Activated T-cell treated with anti-CD3 and anti-CD28 coated beads for 24 hours (primary cell): ENCODE measurements at places on chromosomes 7 and 10.
A peak's percentile ranks its signal among the peaks of the same experiment; 100 is the strongest.

- no peak for DNase-seq
Measured at GRCh38 chr10:31033147-31033546, 1.5 kb upstream of the ZNF438 start.

DNA sequence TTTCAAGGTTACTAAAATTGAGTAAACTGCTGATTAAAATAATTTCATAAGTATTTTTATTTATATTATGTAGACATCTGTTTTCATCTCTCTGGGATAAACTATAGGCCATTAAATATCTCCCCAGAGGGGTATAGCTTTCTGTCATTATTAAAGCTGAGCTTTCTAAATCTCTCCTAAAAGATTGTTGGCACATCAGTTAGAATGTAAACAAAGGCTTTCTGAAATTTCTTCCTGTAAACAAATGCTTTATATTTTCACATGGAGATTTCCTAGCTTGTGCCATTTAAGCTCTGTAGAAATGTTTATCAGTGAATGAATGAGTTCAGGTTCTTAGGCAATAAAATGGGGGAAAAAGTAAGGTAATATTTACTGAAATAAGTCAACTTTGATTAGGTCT is 35.7 kb downstream of the PPP1R9A start:
- DNase-seq: no peak

GRCh38 chr7:96789914-96790313 is 80.3 kb upstream of the SEM1 start:
- DNase-seq: no peak

DNA sequence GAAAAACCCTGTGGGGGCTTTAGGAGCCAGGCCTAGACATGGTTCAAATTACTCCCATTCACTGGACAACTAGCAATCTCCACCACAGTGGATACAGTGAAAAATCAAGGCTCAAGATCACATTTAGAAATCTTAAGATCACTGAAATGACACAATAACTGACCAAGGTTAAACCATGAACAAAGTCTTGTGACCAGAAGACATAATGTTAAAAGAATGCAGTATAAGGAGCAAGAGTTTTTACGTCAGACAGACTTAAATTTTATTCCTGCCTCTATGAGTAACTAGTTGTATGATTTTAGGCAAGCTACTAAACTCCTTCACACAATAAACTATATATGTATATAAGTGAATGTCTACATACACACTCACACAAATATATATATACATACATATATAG is 68.5 kb downstream of the MICU1 start:
- DNase-seq: no peak

- DNase-seq: no peak
Measured at GRCh38 chr7:10662982-10663884, 310.4 kb upstream of the PHF14 start.

GRCh38 chr7:111025006-111025405 is 65.9 kb upstream of the LRRN3 start:
- DNase-seq: peak; percentile 34

DNA sequence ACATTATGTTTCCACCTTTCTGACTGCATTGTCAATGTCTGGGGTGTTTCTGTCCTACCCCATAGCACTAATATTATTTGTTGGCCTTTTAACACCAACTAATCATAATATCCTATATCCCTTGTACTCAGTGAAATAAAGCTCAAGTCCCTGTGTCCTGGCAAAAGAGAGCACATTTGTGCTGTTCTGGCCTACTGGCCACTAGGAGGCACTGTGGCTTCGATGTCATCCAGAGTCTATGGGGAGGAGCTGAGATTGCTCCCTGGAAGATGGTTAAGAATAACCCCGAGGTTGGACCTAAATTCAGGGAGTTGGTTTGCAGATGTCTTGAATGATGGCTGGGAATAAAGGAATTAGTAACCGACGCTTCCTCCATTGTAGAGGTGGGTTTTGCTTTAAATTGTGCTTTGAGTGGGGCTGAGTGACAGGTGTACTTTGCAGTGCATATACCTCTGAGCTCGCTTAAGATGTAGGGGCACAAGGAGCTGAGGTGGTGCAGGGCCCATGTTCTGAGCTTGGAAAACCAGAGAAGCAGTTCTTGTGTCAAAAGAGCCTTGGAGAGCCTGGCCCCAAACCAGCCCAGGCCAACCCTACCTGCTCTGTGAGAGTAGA is 191.2 kb upstream of the PRSS1 start:
- peak; percentile 16 for DNase-seq

DNA sequence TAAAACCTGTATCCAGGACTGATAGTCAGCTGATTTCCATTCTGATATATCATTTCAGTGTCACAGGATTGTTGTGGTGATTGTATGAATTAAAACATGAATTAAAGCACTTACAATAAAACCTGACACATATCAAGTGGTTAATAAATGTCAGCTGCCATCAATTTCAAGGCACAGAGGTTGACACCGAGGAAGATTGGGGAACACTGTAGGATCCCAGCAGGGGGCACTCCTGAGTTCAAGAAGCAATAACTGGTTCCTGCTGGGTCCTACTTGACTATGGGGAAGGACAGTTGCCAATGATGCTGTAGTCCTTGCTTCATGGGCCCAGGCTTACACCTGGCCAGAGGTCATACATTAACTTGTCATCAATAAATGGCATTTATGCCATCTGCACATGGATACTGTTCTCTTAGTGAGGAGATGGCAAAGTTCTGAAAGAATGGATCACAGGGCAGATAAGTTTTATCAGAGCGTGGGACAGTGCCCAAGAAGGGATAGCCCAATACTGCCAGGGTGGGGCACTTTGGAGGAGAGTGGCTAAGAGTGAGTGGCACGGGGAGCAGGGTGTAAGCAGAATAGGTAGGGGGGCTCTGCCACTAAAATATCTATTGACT is 24.1 kb downstream of the FZD1 start:
- no peak for DNase-seq

GRCh38 chr10:115882021-115882420 is 391.0 kb downstream of the GFRA1 start:
- DNase-seq: no peak

DNA sequence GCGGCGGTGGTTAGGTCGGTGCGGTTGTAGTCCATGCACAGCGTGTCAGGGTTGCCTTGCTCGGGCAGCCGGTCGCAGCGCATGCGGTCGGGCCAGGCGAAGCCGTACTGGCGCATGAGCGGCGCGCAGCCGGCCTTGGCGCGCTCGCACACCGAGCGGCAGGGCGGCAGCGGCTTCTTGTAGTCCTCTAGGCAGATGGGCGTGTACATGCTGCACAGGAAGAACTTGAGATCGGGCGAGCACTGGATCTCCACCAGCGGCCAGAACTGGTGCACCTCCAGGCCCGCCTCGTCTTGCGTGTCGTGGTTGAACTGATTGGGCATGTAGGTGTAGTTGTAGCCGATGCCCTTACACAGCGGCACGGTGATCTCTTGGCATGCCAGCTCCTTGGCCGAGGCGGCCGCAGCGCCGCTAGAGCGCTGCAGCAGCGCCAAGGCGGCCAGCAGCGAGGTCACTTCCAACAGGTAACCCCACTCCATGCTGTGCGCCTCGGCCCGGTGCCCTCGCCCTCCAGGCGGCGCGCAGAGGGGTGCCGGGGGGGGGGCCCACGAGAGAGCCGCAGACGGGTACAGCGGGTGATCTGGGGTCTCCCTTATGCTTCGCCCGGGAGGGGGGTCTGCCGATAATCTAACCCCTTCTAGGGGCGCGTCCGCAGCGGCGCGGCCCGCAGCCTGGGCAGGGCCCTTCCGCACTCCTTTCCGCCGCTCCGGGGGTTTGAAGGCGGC is 983 bp downstream of the FZD8 start:
- peak; percentile 22 for DNase-seq

- DNase-seq: no peak
Measured at GRCh38 chr7:25187932-25188331, 40.4 kb downstream of the NPVF start.

GRCh38 chr7:100053215-100053614 is 3.6 kb downstream of the ZSCAN21 start:
- DNase-seq: peak; percentile 10

DNA sequence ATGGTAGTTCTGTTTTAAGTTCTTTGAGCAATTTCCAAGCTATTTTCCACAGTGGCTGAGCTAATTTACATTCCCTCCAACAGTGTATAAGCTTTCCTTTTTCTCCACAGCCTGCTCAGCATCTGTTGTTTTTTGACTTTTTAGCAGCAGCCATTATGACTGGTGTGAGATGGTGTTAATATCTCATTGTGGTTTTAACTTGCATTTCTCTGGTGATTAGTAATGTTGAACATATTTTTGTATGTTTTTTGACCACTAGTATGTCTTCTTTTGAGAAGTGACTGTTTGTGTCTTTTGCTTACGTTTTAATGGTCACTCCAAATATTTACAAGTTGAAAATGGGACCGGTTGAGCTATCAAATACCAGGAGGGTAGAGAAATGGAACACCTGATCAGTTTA is 20.4 kb downstream of the GNG11 start:
- DNase-seq: no peak

GRCh38 chr7:153407291-153408046 is 644.7 kb upstream of the DPP6 start:
- no peak for DNase-seq

DNA sequence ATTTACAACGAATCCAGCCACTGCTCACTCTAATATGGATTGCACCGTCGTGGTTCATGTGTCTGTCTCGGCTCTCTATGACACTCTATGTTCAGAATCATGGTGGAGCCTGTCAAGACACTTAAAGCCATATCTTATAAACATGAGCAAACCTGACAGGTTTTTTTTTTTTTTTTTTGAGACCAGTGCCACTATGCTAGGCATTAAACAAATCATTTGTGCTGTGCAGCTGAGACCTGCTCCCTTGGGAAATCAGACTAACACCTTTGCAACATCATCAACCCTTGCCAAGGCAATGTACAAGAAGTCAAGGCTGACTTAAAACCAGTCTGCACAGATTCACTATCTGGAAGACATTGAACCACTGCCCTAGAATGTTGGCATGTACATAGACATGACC is 181.2 kb upstream of the ANK3 start:
- no peak for DNase-seq

DNA sequence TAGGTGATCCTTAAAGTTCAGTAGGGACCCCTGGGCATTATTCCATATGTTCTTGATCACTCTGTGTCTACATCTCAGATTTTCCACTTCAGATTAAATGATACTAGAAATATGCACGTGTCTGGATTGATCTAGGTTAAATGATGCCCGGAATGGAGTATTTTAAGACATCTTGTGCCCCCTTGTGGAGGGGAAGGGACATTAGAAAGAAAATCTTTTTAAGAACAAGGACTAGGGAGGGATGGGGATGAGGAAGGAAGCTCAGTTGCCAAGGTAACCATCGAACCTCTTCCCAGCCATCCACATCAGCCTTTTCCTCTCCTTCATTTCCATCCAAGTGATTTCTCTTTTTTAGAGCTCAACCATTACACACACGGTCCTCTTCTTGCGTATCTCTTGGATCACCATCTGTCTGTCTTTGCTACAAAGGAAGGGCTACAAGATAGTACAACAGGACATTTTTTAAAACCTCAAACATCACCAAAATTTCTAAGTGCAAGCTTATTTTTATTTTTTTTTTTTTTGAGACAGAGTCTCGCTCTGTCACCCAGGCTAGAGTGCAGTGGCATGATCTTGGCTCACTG is 40.5 kb downstream of the PRSS2 start:
- no peak for DNase-seq

DNA sequence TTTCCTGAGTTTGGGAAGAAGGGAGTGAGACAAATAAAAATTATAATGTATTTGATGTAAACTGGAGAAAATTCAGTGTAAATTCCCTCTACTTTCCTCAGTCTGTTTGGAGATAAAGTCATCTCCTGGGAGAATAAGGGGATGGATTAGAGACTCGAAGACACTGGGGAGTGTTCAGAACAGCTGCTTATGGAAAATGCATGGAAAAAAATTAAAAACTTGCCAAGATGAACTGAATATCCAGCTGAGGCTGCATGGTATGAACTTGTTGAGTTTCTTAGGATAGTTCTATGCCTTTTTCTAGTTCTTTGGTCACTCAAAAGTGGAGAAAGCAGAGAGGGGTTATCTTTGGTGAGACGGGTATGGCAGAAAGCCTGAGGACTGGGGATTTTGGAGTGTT is 210.5 kb downstream of the BICC1 start:
- DNase-seq: no peak

- DNase-seq: no peak
Measured at GRCh38 chr10:116055252-116055916, 217.6 kb downstream of the GFRA1 start.

- no peak for DNase-seq
Measured at GRCh38 chr7:17404006-17404405, 105.6 kb downstream of the AHR start.

- no peak for DNase-seq
Measured at GRCh38 chr7:110311556-110311955, 779.4 kb upstream of the LRRN3 start.
